T follicular helper cell (primary cell): ENCODE measurements at places on chromosomes 2 and 18.

GRCh38 chr18:22935431-22935830 is 2.3 kb downstream of the RBBP8 start:
- DNase-seq = no peak

GRCh38 chr18:63317982-63318888 is 1.3 kb downstream of the BCL2 start:
- peak; percentile 73 for DNase-seq

- DNase-seq = no peak
These were observed 87.9 kb upstream of the ITGA6 start for GRCh38 chr2:172339371-172340010.

DNA sequence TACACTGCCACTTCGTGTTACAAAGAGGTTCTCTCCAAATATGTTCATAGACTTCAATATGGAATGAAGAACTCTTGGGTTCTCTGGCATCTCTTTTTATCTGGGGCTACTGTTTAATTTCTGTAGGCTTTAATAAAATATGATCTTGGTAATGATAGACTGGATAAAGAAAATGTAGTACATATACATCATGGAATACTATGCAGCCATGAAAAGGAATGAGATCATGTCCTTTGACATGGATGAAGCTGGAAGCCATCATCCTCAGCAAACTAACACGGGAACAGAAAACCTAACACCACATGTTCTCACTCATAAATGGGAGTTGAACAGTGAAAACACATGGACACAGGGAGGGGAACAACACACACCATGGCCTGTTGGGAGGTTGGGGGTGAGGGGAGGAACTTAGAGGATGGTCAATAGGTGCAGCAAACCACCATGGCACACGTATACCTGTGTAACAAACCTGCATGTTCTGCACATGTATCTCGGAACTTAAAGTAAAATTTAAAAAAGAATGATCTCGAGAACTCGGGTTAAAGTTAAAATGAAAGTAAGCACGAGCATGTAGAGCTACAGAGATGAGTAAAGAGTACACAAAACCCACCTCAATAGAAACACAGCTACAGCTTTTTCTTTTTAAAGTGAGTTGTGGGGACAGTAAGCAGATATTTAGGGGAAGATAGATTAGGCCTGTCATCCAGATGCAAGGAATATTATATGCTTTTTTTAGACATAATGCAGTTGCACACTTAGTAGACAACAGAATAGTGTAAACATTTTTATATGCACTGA is 102.3 kb downstream of the SGPP2 start:
- no peak for DNase-seq

- DNase-seq = no peak
These were observed 16.0 kb downstream of the ARID5A start for GRCh38 chr2:96552315-96553175.

DNA sequence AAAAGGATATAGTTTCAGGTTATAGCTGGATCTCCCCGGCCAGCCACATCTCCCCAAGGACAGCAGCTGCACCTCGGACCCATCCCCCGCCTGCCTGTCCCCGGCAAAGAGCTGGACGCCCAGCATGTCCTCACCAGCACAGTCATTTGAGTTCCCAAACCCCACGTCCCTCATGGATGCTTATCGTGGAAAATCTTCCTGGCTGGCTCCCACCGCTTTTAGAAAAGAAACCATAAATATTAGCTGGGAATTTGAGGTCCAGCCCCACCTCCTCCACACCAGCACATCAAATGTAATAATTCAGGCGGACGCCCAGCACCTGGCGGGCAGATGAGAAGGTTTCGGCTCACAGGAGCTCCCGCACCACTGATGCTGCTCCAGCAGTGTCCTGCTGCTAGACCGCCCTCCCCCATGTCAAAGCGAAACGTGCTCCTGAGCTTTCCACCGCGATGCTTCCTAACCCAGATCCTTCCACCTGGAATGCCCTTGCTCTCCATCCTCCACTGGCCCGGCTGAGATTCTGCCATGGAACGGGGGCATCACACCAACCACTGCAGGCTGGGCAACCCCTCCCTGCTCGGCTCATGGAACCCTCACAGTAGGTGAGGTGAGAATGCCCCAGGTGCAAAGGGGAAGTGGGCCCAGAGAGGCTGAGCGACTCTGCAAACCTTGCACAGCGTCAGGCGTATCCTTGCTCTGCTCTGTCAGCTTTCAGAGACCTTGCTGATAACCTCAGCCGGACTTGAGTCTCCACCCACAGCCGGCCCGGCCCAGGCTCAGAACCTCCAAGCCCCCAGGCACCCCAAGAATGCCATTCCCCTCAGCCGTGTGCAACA is 71.5 kb upstream of the GPC1 start:
- no peak for DNase-seq

DNA sequence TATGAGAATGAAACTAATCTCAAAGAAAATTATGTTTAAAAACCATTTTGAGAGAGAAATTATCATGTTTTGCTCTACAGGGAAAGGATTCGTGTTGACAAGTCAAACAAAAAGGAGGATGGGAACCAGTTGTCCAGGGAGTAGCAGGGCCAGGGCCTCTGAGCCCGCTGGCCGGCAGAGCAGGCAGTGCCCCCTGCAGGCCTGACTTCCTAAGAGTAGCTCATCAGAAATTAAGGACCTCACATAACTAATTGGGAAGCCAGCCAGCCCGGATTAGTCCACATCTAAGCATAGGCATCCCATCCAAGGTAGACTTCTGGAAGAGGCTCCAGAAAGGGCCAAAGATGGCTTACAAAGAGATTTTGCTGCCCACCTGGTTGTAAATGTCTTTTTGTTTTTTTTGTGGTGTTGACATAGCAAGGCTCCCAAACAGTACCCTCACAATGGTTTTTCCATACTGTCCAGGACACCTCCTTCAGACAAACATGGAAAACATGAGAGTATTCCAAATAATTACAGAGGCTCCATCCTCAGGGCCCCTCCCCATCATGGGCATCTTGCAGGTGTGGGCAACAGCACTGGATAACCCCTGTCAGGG is 241.2 kb upstream of the TANK start:
- DNase-seq = peak; percentile 1

GRCh38 chr2:101012706-101013181 is 10.7 kb downstream of the RPL31 start:
- DNase-seq = peak; percentile 8

- no peak for DNase-seq
These were observed 808.4 kb downstream of the BCL11A start for GRCh38 chr2:59745085-59745484.

- no peak for DNase-seq
These were observed 76.5 kb downstream of the KCTD1 start for GRCh38 chr18:26471826-26472225.

DNA sequence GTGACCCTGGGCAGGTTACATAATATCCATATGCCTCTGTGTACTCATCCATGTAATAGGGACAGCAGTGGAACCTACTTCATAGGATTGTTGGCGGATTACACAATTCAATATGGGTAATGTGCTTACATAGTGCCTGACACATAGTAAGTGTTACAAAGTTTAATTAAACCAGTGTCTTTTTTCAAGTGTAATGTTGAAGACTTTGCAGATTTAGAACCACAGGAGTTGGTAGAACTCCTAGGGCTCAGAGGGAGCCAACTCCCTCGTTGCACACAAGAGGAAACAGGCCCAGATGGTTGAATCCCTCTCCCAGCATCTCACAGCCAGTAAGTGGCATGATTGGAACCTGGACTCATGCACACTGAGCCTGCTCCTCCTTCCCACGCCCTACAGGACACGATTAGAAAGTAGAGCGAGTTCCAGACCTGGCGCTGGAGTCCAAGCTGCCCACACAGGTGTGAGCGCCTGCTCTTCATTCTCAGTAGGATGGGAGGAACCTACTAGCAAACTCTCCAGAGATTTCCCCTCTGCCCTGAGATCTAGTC is 97.8 kb downstream of the VSNL1 start:
- DNase-seq = no peak

DNA sequence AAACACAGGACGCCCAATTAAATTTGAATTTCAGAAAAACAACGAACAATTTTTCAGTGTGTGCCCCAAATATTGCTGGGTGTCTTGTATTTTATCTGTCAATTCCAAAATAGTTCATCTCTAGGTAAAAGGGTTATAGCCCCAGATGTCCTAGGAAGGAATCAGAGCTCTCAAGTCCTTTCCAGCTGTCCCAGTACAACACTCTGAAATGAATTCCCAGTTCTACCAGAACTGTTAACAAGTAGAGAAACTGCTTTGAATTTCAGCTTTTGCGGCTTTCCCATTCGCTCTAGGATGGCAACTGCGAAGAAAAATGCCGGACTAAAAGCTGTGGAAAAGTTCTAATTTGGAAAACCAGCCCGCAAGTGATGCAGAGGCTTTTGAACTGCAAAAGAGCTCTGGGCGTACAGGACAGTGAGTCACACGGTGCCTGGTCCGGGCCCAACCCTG is 497 bp upstream of the GIGYF2 start:
- no peak for DNase-seq

- no peak for DNase-seq
These were observed 43.0 kb downstream of the CENPO start for GRCh38 chr2:24836206-24836605.

- no peak for DNase-seq
These were observed 768.9 kb upstream of the CDH7 start for GRCh38 chr18:64981915-64982314.

- no peak for DNase-seq
These were observed 121.5 kb upstream of the GYPC start for GRCh38 chr2:126534478-126534877.

DNA sequence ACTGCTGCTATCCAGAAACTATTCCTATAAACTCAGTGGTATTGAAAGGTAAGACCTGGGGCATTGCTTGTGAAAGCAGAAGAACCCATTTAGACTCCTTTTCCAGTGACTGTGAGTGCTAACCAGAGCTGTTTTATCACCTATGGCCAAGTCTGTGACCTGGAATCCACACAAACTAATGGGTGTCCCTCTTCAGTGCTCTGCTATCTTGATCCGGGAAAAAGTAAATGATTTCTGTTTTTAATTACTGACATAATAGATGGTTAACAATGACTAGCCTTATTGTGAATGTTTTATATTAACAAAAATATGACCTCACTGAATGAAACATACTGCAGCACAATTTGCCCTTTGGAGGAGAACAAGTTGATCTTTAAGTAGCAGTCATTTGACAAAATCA is 251.6 kb upstream of the MC4R start:
- no peak for DNase-seq

DNA sequence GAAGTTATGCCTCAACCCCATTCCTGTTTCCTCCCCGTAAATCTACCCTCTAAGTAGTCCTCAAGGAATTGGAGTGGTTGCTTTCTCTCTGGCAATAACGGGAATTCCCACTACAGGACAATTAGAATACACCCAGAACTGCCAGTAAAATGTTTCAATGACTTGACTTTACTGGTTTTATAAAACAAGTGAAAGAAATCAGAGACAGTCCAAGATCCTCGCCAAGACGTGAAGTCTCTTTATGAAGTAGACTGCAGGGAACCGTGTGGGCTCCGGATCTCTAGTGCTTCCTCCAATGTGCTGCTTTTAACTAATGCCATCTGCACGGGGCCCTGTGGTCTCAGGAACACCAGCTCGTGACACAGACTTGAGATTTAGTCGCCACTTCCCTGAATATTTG is 101.4 kb downstream of the CPO start:
- DNase-seq = no peak

GRCh38 chr2:7592618-7593140 is 675.5 kb downstream of the RNF144A start:
- no peak for DNase-seq

GRCh38 chr2:29644949-29645348 is 276.4 kb downstream of the ALK start:
- DNase-seq = no peak

DNA sequence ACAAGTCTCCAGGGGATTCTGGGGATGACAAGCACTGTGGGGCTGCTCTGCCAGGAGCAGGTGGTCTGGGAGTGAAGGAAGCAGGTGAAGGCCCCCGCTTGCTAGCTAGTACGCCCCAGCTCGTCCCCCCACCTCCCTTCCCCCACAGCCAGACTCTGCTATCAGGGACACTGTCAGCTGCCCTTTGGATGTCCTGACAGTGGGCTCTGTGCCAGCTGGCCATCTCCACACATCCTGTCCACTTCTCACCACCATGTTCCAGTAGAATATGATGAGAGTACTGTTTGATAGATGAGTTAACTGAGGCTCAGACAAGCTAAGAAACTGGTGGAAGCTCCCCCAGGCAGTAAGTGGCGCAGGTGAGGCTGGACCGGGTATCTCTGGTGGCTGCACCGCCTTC is 276.2 kb downstream of the CELF4 start:
- DNase-seq = no peak
